ENCODE measurements at places on chromosomes 11 and 22.

GRCh38 chr11:7449211-7449840, 36.0 kb upstream of the OLFML1 start:
- DNase-seq: no peak

GRCh38 chr11:32297611-32298011, 137.7 kb downstream of the WT1 start:
- DNase-seq: peak; percentile 32

DNA sequence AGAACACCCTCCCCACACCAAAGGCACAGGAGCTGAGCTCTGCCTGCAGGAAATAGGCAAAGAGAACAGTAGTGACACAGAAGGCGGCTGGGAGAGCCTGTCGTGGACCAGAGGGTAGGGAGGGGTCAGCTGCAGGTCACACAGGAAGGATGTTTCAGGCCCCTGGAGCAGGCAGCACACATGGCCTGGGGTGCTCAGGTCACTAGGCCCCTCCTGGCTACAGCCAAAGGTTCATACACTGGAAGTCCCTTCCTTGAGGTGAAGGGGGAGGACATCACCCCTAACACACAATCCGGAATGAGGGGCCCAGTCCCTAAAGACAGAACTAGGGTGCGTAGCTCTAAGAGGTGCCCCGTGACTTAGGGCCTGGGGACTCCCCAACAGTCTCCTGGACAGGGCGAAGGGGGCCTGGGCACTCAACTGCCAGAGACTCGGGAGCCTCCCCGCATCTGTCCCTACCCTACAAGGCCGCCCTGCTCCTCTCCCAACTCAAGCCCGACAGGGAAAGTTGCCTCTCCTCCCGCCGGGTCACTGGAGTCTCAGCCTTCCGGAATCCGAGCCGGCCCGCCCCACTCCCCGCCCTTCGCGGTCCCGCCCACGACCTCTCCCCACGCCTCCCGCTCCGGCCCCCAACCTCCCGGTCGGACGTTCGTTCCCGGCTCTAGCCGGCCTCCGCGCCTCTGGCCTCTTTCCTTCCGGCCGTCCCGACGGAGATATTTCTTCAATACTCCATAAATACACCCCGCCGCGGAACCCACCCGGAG, at the start of gene CYB5R2:
CYB5R2 (minus strand) TSS at position 541 of the 764 bp plus-strand sequence. CDS start 675 bp downstream, outside the sequence.
- DNase-seq: peak; percentile 76

DNA sequence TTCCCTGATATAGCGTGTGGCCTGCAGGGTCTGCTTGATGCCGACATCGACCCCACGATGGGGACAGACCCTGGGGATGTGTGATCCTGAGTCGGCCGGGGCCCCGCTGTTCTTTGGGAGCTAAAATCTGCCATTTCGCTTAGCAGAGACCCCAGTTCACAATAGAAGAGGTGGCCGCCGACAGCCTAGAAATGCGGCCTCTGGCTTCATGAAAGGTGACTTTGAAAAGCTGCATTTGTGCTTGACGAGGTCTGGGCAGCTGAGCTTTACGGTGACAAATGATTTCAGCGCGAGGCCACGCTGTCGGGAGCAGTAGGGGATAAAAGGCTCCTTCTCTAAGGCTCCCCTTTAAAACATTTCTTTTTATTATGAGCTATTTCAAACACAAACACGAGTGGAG, 71.7 kb downstream of the RPS6KA4 start:
- DNase-seq: no peak

DNA sequence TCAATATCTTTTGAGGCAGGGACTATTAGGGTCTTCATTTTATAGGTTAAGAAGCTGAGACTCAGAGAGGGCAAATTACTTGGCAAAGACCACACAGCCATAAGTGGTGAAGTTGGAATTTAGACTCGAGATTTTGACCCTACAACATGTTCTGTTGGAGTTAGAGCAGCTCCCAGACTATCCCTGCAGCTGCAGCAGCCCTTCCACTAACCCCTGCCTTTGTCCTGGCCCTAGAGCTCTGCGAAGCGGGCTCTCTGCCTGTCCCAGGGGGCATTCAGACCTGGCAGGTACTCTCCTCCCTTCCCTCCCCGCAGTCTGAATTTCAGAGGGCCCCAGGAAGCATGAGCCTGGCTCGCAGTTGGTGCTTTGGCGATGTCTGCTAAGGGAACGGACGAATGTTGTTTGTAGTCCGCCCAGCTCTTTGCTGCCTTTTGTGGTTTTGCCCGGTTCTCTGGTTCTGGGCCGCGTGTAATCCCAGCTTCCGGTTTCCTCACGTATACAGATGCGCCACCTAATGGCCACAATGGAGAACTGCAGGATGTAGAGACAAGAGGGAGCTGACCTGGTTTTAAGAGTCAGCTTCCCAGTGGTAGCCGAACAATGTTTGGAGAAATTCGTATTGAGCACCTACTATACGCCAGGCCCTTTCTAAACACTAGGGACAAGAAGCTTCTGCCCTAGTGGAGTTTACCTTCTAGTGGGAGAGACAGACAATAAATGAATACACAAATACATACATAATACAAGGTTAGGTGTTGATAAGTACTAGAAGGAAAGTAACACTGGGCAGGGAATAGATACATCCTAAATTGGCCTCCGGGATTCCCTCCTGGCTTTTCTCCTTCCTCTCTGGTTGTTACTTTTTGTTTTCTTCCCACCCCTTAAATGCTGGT, 125.2 kb downstream of the ST3GAL4 start:
- peak; percentile 85 for DNase-seq

DNA sequence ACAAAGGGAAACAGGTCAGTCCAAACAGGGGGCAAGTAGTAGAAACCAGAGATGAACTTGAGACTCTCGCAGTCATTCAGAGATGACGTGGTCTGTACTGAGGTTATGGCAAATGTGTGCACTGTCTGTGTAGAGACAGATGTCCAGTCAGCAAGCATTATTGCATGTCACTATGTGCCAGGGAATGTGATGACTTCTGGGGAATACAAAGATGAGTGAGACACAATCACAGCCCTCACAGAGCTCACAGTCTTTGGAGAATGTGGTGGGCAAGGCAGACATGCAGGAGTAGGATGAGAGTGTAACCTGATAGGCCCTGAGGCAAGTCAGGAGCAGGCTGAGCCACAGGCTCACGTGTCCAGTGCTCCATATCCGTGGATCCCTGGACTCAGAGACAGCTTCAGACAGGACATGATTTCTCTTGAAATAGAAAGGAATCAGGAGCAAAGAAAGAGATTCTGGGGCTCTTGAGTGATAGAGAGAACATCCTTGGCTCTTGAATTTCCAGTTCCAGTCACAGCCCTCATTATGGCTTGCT, 550.7 kb downstream of the ETS1 start:
- DNase-seq: no peak
